ENCODE measurements at places on chromosomes 2 and 18.

DNA sequence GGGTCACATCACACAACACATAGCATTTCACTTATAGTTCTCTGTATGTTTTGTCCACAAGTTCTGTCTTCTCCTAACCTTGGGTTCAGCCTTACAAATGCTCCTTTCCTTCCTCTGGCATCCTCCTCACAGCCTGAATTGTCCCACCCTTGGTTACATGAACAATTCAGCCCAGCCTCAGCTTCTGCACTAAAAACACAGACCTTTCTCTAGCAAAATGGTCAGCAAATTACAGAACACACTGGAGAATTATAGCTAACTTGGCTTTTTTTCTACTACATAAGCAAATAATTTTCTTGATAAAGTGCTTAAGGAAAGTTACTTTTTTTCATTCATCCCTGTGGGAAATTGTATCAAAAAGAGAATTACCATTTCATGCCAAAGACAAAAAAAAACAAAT is 94.8 kb upstream of the COL5A2 start:
- no peak for DNase-seq

GRCh38 chr2:226573158-226573557 is 226.5 kb downstream of the IRS1 start:
- DNase-seq = no peak

DNA sequence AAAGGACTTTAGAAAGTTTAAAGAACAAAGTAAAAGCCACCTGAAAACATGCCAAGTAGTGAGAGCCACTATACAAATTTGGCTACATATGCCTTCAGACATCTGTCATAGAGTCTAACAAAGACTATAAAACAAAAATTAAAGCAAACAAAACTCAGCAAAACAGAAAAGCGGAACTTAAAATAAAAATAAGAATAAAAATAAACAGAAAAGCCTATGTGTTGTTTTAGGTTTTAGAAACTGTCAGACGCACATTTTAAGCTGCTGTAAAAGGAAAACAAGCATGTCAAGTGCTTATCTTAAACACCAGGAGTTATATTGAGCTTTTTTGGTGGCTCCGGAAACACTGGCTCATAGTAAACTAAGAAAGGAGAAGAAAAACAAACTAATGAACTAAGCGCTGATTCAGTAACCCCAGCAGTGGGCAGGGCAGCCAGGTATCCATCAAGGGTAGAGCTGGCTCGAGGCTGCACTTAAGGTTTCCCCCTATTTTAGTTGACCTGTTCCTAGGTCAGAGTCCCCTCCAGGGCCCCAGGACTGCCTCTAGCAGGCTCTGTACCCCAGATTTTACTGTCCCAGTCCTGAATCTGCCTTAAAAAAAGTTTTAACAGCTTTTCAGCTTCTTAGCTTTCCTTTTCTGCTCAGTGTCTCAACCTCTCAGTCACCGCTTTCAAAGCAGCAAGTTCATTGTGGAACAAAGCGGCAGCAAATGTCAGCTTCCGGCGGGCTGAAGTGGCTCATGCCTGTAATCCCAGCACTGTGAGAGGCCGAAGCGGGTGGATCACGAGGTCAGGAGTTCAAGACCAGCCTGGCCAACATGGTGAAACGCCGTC is 15.4 kb upstream of the RMC1 start:
- DNase-seq = no peak

DNA sequence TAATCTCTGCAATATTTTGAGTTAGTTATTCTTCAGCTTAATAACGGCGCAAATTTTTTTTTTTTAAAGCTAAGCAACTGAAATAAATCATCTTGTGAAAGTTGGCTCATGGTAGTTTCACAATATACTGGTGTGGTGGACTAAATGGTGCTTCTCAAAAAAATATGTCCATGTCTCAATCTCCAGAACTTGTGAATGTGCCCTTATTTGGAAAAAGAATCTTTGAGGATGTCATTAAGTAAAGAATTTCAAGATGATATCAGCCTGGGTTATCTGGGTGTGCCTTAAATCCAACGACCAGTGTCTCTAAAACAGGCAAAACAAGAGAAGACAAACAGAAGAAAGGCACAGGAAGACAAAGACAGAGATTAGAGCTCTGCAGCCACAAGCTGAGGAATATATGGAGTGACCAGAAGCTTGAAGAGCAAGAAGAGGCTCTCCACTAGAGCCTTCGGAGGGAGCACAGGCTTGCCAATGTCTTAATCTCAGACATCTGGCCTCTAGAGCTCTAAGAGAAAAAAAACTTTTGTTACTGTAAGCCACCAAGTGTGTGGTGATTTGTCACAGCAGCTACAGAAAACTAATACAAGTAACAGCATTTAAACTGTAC is 71.4 kb downstream of the HNMT start:
- DNase-seq = no peak

Measured in stimulated activated CD8-positive, alpha-beta memory T cell treated with anti-CD3 and anti-CD28 coated beads, Interleukin-7, amount 100 ng/mL, for 4 hours (primary cell).